ENCODE measurements at places on chromosomes 16 and 17.

DNA sequence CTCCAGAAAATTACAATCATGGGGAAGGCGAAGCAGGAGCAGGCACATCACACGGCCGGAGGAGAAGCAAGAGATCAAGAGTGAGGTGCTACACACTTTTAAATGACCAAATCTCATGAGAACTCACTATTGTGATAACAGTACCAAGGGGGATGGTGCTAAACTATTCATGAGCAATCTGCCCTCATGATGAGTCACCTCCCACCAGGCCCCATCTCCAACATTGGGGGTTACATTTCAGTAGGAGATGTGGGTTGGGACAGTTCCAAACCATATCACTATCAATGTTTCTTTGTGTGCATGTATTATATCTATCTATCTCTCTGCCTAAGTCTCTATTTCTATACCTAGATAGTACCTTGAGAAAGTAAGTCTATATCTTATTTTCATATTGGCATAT lies 724.8 kb downstream of the CDH11 start:
- no peak for DNase-seq

DNA sequence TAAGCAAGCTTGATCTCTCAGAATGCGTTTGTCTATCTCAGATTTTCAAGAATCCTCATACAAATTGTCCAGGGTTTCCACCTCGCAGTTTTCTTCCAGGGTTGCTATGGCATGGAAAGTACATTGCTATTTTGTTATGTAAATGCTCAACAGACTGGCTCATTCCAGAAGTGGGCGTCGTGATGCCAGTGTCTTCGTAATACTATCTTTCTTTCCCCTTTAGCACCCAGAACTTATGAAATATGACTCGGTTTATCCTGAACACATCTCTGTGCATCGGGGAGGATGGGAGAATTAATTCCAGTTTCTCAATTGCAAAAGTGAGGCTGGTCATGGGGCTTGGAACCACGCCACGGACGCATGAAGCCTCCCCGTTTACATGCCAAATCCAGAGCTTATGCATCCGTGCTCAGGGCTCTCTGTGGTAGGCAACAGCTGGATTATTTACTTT lies 405.0 kb downstream of the WWOX start:
- peak; percentile 14 for DNase-seq

- DNase-seq, result no peak
Observed at GRCh38 chr17:58997756-58998553, 108.7 kb downstream of the TRIM37 start.

GRCh38 chr16:64364894-64365293 lies 757.0 kb downstream of the CDH11 start:
- DNase-seq, result no peak
